ENCODE measurements at places on chromosomes 2 and 18. TPM values are rescaled to one million over a fixed set of nuclear protein-coding genes. Genes with fewer than 3 reads are reported as not detected.

OSR1 gene
- not detected for total RNA-seq

MC2R gene
- not detected for total RNA-seq

PRR30 gene
- total RNA-seq = not detected

RGPD8 gene
- 12.5 TPM for total RNA-seq

AQP12A gene
- not detected for total RNA-seq

CD207 gene
- not detected for total RNA-seq

CAPN13 gene
- total RNA-seq = not detected

MTIF2 gene
- total RNA-seq = 43.9 TPM

NOSTRIN gene
- not detected for total RNA-seq

UGT1A6 gene
- not detected for total RNA-seq

BMP10 gene
- not detected for total RNA-seq

MPP4 gene
- total RNA-seq = not detected

CPO gene
- not detected for total RNA-seq

UGT1A9 gene
- total RNA-seq = not detected

KLHL30 gene
- total RNA-seq = not detected

CDH2 gene
- not detected for total RNA-seq

SERPINB4 gene
- total RNA-seq = not detected

CAVIN2 gene
- total RNA-seq = not detected

EMX1 gene
- total RNA-seq = not detected

Data from activated naive CD4-positive, alpha-beta T cell treated with anti-CD3 and anti-CD28 coated beads for 36 hours (primary cell).